Umbilical cord (tissue), 2 donors: ENCODE measurements at places on chromosomes 3 and 15.

DNA sequence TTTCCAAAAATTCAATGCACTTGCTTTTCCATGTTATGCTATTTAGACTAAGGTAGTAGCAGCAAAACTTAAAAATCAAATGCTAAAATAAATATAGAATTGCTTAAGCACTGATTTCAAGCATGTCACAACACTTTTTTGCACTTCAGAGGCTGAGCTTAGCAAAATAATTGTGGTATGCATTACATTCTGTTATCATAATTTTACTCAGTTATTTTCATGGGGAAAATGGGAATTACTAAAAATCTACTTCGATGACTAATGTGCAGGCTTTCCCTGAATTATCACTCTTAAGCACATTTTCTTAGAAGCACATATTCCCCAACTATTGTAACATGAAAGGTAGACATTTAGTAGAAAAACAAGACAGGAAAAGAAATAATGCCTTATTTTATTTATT, 322.4 kb upstream of the CBLB start:
- DNase-seq: no peak

DNA sequence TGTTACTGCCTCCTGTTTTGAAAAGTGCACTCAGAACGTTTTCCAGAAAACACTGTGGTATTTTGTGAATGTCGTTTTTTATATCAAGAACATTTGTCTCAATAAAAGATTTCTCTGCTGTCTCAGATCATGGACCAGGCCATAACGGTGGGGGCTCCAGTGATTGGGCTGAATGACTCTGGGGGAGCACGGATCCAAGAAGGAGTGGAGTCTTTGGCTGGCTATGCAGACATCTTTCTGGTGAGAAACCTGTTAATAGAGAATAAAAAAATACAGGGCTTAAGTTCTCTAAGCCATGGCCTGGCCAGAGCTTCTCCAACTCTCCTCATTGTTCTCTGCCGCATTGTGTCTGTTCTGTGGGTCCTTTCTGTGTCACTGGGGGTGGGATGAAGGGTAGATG, 11.7 kb downstream of the PCCB start:
- DNase-seq: no peak

- peak; percentile 57 for DNase-seq
Observed at GRCh38 chr15:58228718-58229117, 90.5 kb downstream of the AQP9 start.

GRCh38 chr3:189914799-189915198, 205.9 kb downstream of the P3H2 start:
- no peak for DNase-seq

GRCh38 chr3:193515966-193516365, 38.7 kb downstream of the ATP13A4 start:
- no peak for DNase-seq

DNA sequence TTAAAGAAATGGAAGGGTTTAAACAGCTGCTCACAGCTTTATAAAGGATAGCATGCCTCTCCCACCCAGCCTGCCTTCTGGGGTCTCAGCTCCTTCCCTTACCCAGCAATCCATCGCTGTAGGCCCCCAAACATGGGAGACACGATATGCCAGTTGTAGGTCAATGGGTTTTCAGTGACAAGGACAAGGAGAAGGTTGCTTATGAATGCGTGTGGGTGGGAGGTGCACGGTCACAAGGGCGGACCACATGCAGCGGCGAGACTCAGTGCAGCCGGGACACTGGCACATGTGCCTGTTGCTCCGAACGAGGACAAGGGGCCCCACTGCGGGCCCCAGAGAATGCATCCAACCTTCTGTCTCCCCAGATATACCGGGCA, 67.0 kb downstream of the MGLL start:
- no peak for DNase-seq

- no peak for DNase-seq
Observed at GRCh38 chr3:106946866-106947265, 430.4 kb upstream of the CCDC54 start.

DNA sequence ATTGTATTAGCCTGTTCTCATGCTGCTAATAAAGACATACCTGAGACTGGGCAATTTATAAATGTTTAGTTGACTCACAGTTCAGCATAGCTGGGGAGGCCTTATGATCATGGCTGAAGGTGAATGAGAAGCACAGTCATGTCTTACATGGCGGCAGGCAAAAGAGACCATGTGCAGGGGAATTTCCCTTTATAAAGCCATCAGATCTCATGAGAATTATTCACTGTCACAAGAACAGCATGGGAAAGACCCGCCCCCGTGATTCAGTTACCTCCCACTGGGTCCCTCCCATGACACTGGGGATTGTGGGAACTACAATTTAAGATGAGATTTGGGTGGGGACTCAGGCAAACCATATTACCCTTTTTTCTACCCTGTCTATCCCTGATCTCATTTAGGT, 51.5 kb upstream of the MYZAP start:
- no peak for DNase-seq
